ENCODE measurements at places on chromosomes 16 and 17.

DNA sequence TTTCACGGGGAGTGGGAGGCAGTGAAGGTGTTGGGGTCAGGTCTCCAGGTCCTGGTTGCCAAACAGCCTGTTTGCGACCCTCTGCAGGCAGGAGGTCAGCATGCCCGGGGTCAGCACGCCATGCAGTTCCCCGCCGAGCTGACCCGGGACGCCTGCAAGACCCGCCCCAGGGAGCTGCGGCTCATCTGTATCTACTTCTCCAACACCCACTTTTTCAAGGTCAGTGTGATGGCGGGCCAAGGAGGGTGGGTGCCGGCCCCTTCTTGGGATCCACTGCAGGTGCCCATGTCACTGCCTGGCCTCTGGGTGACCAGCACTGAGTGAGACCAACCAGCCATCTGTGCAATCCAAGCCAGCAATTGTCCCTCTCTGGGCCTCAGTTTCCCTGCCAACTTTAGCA lies 21.3 kb downstream of the ADGRG5 start:
- no peak for DNase-seq

GRCh38 chr17:78409191-78409928 lies 30.9 kb downstream of the PGS1 start:
- DNase-seq: no peak

GRCh38 chr17:12851901-12852435 lies 62.7 kb downstream of the ARHGAP44 start:
- no peak for DNase-seq

- no peak for DNase-seq
Observed at GRCh38 chr16:77668201-77668600, 54.1 kb upstream of the NUDT7 start.

DNA sequence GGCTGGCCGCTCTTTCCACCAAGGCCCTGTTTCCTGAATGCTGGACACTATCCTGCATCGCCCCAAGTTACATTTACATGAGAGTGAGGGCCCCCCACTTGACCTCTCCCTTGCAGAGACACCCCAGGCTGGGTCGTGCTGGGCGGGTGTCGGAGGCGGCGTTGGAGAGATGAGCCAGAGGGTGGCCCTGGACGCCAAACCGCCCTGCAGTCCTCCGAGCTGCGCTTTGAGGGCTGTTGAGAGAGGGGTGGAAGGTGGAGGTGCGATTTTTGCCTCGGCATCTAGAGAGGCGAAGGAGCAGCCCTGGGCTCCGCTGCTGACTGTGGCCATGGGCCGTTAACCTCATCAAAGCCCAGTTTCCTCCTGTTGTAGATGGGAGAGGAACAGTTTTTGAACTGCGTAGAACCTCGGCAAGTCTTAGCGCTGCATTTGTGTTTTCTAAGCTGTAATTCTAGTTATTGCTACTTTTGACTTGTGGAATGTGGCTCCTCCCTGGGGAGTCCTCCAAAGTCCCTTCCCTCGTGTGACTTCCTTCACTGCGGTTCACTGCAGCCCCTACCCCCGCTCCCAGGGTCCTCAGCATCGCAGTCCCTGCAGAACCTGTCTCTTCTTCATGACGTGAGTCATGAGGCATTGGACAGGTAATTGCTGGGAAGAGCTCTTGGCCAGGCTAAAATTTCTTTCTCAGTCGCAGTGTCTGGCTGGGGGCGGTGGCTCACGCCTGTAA lies 986 bp upstream of the ELOB start:
- DNase-seq: no peak

- DNase-seq: peak; percentile 24
Observed at GRCh38 chr17:19303367-19303776, 59.2 kb downstream of the B9D1 start.

DNA sequence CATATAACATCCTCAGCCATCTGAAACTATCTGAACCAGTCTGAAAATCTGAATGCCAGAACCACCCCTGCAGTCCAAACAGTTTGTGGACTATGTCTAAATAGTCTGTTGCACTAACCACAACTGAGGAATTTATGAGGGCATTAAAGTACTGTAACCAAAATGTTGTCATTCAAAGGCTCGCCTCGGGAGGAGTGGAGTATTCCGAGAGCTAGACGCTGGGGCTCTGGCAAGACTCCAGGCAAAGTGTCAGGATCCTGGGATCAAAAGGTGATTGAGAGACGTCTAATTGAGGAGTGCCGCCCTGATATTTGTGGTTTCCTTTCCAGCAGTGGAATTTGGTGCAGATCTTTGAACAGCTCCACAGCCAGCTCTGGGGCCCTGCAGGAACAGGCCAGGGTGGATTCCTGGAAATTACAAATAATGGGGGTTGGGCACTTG lies 142.9 kb upstream of the MYOCD start:
- no peak for DNase-seq

GRCh38 chr16:75787440-75787839 lies 61.1 kb upstream of the CPHXL start:
- no peak for DNase-seq

DNA sequence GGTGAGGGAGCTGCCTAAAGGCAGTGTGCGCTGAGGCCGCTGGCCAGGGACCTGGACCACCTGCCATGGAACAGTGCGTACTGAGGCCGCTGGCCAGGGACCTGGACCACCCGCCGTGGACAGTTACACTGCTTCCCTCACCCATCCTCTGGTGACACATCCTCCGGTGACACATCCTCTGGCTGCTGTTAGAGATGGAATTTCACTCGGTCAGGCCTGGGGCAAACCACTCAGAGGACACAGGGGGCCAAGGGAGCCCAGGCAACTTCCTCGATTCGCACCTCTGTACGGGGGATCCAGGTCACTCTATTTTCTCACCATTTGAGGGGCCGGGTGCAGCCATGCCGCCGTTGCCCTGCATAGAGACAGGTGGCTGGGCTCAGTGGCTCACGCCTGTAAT lies 32.4 kb upstream of the RPTOR start:
- DNase-seq: no peak

GRCh38 chr16:21190599-21190998 lies 20.8 kb downstream of the ZP2 start:
- no peak for DNase-seq

- no peak for DNase-seq
Observed at GRCh38 chr16:50763211-50763610, 21.3 kb downstream of the CYLD start.

- DNase-seq: no peak
Observed at GRCh38 chr16:12153662-12154061, 177.1 kb downstream of the SNX29 start.

GRCh38 chr17:71383091-71383490 lies 737.7 kb upstream of the SOX9 start:
- DNase-seq: no peak

GRCh38 chr17:79572136-79572925 lies 38.5 kb downstream of the RBFOX3 start:
- no peak for DNase-seq

DNA sequence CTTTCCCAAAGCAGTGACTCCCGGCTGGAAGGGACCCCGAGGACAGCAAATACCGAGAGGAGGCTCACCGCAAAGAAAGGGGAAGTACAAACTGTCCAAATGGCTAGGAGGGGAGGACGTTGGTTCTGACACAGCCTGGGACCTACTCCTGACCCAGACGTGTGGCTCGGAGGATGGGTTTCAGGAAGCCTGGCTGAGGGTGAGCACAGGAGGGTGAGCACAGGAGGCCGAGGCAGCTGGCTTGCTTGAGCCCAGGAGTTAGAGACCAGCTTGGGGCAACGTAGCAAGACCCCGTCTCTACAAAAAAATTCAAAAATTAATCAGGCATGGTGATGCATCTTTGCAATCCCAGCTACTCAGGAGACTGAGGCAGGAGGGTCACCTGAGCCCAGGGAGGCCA lies 83.2 kb downstream of the C16orf78 start:
- no peak for DNase-seq

DNA sequence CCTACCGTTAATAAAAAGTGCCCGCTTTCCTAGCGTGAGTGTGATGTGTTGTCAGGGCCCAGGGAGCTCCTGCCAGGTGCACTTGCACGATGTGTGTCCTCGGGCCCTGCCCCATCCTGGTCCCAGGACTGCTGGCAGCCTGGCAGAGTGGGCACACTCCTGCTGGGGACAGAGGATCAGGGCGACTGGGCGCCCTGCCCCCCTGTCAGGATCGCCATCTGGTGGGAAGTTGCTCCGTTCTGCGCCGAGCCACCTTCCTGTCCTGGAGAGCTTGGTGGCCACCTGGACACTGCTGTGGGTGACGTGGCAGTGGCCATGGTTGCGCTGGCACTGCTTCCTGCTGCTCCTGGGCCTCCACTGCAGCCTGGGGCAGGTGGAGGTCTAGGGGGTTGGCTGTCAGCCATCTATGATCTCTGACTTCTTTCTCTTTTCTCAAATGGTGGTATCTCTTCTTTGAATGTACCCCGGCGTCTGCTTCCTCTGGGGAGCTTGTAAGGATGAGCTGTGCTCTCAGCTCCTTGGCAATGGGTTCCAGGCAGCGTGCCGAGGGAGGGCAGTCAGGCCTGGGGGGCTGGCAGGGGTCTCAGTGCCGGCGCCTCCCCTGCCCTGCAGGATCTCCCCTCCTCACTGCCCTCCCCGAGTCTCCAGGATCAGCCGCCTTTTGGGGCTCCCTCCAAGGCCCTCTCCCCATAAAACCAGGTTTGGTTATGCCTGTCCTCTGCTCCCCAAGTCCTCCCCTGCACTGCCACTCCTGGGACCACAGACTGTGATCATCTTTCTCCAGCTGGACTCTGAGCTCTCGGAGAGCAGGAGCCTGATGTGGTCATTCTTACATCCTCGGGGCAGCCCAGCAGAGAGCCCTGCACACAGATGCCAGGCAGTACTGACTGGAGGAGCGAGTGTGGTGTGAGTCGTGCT lies 76.9 kb downstream of the AMFR start:
- DNase-seq: no peak

- peak; percentile 75 for DNase-seq
Observed at GRCh38 chr16:10514369-10515055, 65.9 kb downstream of the EMP2 start.

DNA sequence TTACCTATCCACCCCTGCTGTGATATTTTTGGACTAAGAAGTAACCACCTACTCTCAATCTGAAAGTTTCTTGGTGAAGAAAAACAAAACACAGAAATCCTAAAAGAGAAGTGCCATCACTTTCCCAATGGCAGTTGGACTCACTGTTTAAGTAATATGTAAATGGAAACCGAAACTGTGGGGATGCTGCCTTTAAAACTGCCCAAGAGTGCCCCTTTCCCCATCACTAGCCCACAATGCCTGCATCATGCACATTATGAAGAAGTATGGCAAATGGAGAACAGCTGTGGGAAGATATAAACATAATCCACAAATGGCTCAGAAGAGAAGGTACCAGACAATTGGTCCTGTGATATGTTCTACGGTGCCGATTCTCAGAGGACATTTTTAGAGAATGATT lies 33.5 kb upstream of the SLC6A2 start:
- no peak for DNase-seq

DNA sequence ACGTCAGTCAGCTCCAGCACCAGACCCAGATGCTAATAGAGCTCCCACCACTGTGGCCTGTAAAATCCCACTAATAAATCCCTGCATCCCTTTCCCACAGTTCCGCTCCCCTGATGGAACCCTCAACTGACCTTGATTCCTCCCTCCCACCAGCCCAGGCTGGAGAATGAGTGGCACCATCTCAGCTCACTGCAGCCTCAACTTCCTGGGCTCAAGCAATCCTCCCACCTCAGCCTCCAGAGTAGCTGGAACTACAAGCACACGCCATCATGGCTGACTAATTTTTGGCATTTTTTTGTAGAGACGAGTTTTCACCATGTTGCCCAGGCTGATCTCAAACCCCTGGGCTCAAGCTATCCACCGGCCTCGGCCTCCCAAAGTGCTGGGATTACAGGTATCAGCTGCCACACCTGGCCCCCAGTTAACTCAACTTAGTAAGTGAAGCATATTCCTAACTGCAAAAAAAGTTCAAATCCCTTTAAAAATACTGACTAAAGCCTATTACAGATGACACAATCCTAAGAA lies 15.6 kb downstream of the USP7 start:
- DNase-seq: no peak

- DNase-seq: no peak
Observed at GRCh38 chr16:57754354-57755060, 18.9 kb downstream of the KATNB1 start.

DNA sequence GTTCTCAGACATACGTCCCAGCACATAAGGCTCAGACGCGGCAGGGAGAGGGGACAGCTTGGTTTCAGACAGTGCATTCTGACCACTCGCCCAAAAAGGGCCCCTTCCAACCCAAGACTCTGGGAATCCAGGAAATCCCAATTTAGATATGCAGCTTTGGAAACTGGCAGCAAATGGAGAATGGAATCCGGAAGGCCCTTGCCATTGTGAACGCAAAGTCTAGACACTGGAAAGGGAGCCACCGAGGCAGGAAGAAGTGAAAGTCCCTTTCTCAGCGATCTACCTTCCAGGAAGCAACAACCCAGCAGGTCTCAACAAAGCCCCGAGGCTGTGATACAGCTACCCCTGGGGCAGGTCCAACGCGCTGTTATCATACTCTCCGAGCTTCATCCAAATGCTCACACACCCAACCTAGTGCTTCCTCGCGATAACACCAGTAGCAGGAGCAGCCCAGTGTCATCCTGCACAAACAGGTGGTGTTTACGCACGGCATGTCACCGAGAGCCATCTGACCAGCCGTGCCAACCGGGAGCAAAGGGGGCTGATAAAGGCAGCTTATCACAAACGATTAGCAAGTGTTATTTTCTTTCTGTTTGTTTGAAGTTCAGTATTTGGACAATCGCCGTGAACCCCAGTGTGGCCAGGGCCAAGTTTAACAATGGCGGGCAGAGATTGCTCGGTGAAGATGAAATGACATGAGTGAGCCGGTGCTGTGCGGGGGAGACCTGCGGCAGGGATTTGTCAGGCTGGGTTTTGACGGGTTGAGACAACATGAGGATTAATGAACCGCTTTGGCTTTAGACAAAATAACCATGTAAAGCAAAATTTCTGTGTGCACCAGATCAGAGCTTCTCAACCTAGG lies 240.6 kb downstream of the FOXL1 start:
- DNase-seq: no peak

- DNase-seq: no peak
Observed at GRCh38 chr16:20136446-20136968, 62.8 kb upstream of the GPR139 start.

- DNase-seq: no peak
Observed at GRCh38 chr17:45279898-45280297, 18.0 kb upstream of the SPATA32 start.

GRCh38 chr17:4743898-4744297 lies 4.2 kb upstream of the CXCL16 start:
- no peak for DNase-seq
